GM23338 (cell line): ENCODE measurements at places on chromosomes 1 and 21. TPM values are rescaled to one million over a fixed set of nuclear protein-coding genes. Genes with fewer than 3 reads are reported as not detected.

Gene ID3
- total RNA-seq = 153 and 164 TPM in 2 replicates

Gene LRRC42
- 39.6 and 48.1 TPM in 2 replicates for total RNA-seq

Gene LEMD1
- total RNA-seq = 10.7 and 14.7 TPM in 2 replicates

DNA sequence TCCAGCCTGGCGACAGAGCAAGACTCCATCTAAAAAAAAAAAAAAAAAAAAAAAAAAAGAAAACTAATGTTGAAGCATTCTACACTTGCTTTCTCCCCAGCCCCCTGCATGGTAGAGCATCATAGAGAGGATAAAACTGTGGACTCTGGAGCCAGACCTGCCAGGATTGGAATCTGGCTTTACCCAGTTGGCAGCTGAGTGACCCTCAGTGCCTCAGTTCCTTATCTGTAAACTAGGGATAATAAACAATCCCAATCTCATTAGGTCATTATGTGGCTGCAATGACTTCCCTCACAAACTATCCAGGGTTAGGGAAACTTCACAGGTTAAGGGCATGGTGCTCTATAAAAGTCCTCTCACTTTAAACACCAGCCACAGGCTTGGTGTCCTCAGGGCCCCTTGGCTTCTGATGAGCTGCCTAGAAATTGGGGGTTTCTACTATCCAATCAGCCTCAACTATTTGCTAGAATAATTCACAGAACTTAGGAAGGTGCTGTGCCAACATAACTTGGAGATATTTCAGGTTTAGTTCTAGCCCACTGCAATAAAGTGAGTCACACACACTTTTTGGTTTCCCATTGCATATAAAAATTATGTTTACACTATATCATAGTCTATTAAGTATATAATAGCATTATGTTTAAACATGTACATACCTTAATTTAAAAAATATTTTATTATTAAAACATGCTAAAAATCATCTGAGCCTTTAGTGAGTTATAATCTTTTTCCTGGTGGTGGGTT lies 180.5 kb upstream of the B3GALT2 start:
- no peak overlapping the region for H3K27ac ChIP-seq
- no peaks in the 10 kb centered on the region for H3K27me3 ChIP-seq
- H3K4me3 ChIP-seq = no peak overlapping the region
- H3K4me1 ChIP-seq = no peaks in the 10 kb centered on the region
- no peak for DNase-seq

GRCh38 chr1:199733125-199733524 lies 294.4 kb upstream of the NR5A2 start:
- no peak overlapping the region for H3K27ac ChIP-seq
- H3K4me3 ChIP-seq = no peak overlapping the region
- no peak for DNase-seq
- H3K36me3 ChIP-seq = no peaks in the 10 kb centered on the region
- H3K4me1 ChIP-seq = 0 out of 2 replicates have a peak, but pooled peaks cover 6% of the 10 kb centered on the region
- H3K27me3 ChIP-seq = no peaks in the 10 kb centered on the region

DNA sequence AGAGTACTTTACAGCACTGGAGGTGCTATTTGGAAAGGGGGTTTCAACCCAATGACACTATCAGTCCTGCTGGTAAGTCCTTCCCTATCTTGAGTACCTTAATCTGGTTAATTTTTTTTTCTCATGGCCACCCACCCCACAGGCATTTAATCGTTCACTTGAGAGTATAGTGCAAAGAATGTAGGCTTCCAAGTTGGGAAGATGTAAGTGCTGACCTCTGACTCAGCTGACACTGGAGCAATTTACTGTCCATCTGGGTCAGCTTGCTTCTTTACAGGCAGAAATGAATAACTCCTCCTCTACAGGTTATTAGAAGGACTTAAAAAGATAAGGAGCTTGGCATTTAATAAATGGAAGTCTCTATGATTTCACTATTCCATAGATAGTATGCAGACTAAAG lies 89.6 kb downstream of the AK5 start:
- no peak overlapping the region for H3K4me3 ChIP-seq
- no peak for DNase-seq
- no peaks in the 10 kb centered on the region for H3K4me1 ChIP-seq
- H3K27ac ChIP-seq = no peak overlapping the region
- H3K36me3 ChIP-seq = no peaks in the 10 kb centered on the region

- DNase-seq = peak; percentile 15
- no peak overlapping the region for H3K4me3 ChIP-seq
- no peak overlapping the region for H3K27ac ChIP-seq
- no peaks in the 10 kb centered on the region for H3K36me3 ChIP-seq
Observed at GRCh38 chr1:157961805-157962762, 31.4 kb upstream of the KIRREL1 start.

- no peaks in the 10 kb centered on the region; the same call in 1 of the 2 replicates for H3K4me1 ChIP-seq
- H3K27ac ChIP-seq = no peak overlapping the region
- H3K36me3 ChIP-seq = no peaks in the 10 kb centered on the region
- H3K27me3 ChIP-seq = no peaks in the 10 kb centered on the region
- no peak overlapping the region for H3K4me3 ChIP-seq
Observed at GRCh38 chr1:40876436-40876761, 14.2 kb upstream of the CITED4 start.
